Endothelial cell (in vitro differentiated cells): ENCODE measurements at places on chromosomes 5 and 9.

GRCh38 chr5:103109277-103109676 is 10.7 kb downstream of the GIN1 start:
- no peak for DNase-seq

DNA sequence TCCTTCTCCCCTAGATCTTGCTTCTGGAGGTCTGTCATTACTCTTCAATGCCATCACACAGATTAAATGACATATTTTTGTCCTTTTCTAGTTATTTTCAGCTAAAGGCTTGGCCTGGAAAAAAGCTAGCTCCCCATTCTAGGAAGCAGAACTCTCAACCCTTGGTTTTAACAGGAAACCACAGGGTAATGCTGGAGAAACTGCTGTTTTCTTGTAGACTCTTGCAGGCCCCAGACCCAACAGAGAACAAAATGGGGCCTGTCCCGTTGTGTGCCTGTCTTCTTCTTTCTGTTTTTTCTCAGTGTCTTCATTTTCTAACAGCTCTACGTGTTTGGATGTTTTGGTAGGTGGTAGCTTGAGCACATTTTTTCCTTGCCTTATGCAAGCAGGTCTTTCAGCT is 21.5 kb downstream of the DCANP1 start:
- DNase-seq = no peak

- DNase-seq = no peak
These were observed 510.9 kb upstream of the ZNF608 start for GRCh38 chr5:125257057-125257972.

DNA sequence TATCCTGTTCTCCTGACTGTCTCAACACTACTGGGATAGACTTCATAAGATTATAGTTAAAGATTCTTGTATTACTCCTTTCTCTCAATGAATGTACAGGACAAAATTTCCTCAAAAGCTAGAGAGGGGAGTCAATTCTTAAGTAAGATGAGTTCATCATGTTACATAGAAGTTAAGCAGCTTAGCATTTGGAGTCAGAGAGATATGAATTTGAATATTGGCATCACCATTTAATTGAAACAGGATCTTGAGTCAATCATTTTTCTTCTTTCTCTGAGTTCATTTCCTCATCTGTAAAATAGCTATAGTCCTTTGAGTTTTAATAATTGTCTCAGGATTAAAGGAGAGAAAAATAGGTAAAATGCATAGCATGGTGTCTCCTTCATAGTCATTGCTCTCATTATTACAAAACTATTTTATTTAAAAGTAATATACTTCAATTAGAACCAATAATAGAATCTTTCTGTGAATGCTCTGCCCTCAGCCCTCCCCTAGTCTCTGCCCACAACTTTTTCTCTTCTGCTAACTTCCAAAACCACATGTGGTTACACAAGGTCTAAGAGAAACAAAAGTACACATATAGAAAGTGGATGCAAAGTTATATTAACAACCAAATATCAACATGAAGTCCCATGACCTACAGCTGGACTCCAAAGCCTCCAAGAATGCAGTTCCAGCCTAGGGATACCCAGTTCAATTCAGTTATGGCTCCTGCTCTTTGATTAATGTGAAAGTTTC is 265.6 kb downstream of the TLE1 start:
- DNase-seq = no peak

GRCh38 chr5:134944630-134945029 is 23.1 kb upstream of the CATSPER3 start:
- DNase-seq = no peak

DNA sequence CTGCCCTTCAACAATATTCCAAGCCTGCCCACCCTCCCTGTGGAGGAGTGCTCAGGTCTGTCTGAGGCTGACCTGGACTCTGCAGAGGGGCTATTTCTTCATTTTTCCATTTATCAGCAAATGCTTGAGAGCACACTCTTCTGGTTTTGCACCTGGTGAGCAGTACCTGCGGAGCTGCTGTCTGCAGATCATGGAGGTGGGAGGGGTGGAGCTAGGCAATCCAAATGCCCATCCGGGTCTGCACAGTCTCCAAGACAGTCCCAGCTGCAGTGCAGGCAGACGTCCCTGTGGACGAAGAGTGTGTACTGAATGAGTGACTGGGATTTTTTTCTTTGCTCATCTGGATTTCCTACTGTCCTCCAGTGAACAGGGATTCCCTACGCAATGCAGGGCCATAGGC is 239.8 kb downstream of the IRX2 start:
- no peak for DNase-seq

DNA sequence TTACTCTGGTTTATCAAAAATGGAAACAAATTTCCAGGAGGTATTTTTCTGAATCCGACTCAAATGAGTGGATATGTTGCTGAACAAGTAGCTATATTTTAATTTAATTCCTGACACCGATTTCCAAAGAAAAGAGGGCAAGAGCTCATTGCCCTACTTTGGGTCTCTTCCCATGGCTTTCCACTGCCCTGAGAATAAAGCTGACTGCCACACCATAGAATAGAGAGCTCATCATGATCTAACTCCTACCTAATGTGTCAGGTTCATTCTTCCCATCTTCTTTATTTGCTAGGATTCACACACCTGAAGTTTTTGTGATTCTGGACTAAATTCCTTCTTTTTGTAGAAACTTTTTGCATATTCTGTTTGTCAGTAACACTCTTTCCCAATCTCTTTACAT is 792.1 kb downstream of the DTWD2 start:
- DNase-seq = no peak

DNA sequence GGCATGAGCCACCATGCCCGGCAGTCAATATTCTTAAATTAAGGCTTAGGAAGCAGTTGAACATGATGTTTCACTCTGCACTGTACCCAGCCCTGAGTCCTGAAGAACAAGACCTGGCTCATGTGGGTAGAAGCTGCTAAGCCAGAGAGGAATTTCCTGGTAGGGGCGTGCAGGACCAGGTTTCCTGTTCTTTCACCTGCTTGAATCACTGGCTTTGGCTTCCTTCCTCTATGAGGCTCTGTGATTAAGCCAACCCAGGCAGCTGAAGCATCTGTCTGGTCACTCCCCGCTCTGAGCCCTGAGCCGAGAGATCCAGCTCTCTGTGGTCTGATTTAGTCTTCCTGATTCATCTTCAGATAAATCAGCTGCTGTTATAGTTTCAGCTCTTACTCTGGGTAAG is 29.1 kb downstream of the CFAP77 start:
- no peak for DNase-seq

GRCh38 chr5:25327172-25327571 is 682.4 kb upstream of the CDH10 start:
- DNase-seq = no peak

GRCh38 chr9:16211946-16212345 is 658.5 kb downstream of the BNC2 start:
- DNase-seq = no peak

DNA sequence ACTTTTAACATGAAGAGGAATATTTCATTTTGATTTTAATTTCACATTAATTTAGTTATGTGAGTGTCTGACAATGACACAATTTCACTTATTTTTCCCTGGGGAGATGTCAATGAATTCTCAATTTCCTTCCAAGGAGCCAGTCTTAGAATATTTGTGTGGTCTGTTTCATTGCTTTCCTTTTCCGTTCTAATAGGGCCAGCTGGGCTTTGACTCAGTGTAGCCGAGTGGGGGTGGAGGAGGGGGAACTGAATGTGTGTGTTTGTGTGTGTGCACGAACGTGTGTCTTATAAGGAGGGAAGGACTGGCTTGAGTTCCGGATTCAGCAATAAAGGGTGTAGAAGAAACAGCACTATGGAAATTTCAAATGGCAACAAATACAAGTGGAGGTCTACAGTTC is 100.0 kb downstream of the BASP1 start:
- no peak for DNase-seq

- DNase-seq = no peak
These were observed 678 bp downstream of the GBA2 start for GRCh38 chr9:35748242-35748857.

DNA sequence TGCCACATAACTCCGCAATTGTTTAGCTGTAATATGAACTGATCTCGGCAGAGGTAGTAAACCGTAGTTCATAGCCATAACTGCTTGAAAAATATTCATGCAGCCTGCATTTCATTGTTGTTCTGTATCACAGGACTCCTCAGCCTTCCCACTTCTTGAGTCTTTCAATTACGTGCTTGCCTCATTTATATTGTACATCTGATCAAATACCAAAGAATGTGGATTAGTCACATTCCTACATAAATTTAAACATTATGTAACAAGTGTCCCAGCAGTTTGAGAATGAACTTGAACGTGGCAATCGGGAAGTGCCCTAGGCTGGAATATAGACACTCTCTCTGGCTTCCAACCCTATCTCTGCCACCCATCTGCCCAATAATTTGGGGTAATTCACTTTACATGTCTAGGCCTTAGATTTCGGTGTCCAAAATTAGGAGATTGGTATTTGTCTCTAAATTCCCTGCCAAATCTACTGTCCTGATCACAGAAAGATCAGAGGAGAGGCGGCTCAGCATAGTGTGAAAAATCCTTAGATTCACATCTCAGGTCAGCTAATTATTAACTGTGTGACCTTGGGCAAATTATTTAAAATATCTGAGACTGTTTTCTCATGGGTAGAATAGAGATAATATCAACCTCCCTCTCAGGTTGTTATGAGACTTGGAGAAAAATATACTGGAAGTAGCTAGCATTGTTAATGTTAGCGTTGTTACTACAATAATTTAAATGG is 215.1 kb upstream of the RFX3 start:
- DNase-seq = no peak

DNA sequence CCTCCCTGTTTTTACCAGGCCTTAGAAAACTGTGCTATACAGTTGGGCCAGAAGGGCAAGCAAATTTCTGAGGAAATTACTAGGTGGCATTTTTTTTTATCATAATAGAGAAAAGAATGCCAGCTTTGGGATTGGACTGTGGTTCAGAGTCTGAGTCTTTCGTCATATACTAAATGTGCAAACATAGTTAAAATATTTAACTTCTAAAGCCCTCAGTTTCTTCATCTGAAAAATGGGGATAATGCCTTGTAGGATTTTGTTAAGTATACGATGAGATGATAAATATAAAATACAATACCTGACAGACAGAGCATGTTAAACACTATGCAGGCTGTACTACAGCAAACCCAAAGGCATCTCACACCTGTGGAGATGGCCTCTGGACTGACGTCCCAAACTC is 87.3 kb upstream of the GRHPR start:
- DNase-seq = no peak

DNA sequence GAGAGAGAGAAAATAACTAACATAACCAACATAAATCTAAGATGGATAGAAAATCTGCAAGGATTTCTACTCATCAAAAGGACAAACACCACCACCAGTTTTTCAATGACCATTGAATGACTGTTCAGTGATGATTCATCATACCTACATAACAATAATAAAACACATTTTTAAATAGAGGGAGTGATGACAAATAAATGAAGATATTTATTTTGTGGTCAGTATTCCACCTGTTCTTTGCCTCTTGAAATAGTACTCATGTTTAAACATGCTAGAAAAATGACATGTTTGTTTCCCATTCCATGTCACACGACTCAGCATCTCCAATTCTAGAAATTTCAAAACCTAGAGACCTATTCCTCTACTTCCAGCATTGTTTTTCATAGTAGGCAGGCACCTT is 34.6 kb upstream of the ADAMTS16 start:
- no peak for DNase-seq

- DNase-seq = no peak
These were observed 51.0 kb downstream of the GNAQ start for GRCh38 chr9:77980622-77981021.

DNA sequence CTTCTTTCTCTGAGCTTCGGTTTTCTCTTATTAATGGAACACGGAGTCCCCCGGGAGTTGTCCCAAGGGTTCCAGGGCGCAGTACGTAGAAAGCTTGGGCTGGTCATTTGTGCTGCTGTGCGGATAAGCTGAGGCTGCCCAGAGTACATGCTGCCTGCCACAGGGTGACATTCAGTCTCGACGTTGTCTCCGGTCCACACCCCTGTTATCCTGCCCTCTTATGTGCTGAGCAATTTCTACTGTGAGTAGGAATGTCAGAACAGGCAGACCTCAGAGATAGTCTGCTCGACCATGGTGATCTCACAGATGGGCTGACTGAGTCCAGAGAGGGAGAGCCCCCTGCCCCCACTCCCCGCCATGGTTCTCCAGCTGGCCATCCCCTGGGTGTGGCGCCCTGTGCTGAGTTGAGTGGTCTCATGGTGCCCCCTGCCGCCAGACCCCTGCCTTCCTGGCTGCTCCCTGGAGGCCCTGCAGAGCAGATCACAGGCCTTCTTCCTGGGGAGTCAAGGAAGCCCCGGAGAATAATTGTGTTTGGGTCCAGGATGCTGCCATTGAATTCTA is 124.0 kb downstream of the RGS3 start:
- DNase-seq = peak; percentile 60

DNA sequence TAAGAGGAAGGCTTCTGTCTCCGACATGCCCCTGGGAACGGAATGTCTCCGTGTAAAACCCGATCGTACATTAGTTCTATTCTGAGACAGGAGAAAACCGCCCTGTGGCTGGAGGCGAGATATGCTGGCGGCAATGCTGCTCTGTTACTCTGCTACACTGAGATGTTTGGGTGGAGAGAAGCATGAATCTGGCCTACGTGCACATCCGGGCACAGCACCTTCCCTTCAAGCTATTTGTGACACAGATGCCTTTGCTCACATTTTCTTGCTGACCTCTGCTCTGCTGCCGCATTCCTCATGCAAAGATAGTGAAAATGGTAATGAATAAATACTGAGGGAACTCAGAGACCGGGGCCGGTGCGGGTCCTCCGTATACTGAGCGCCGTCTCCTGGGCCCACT is 2.2 kb upstream of the DPP7 start:
- no peak for DNase-seq

- DNase-seq = no peak
These were observed 10.3 kb downstream of the CETN3 start for GRCh38 chr5:90399251-90399650.

DNA sequence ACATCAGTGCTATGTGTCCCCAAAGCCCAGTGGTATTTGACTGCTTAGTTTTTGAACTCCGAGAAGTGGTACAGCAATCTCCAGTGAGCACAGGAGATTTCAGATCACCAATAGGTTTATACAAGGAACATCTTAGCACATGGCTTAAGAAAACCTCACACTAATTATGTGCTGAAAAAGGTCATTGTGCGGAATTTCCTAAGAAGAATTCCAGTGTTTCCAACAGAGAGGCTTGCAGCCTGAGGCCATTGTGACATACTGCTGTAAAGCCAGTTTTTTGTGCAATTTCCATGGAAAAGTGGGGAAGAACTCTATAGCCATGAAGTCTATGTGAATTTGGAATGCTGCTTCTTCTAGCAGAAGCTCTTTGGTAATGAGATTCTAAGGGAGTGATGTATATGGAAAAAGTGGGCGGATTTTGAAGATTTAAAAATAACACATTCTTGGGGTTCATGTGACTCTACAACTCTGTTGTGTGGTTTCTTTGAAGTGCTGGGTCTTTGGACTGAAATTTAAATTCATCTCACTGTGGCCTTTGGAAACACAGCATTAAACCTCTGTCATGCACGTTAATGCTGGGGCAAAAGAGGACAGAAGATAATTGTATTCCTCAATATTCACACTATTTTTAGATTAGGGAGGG is 110.5 kb upstream of the CD180 start:
- DNase-seq = no peak
